Thyroid gland (tissue), 4 donors: ENCODE measurements at places on chromosomes 1 and 21. TPM values are rescaled to one million over a fixed set of nuclear protein-coding genes. Genes with fewer than 3 reads are reported as not detected.
A peak's percentile ranks its signal among the peaks of the same experiment; 100 is the strongest.

- H3K4me1 ChIP-seq = peaks cover 14% of the 10 kb centered on the region
- no peak overlapping the region for H3K27ac ChIP-seq
- no peak overlapping the region for H3K4me3 ChIP-seq
- no peak for DNase-seq
- H3K36me3 ChIP-seq = no peaks in the 10 kb centered on the region
Observed at GRCh38 chr1:91847851-91848250, 38.1 kb downstream of the TGFBR3 start.

DNA sequence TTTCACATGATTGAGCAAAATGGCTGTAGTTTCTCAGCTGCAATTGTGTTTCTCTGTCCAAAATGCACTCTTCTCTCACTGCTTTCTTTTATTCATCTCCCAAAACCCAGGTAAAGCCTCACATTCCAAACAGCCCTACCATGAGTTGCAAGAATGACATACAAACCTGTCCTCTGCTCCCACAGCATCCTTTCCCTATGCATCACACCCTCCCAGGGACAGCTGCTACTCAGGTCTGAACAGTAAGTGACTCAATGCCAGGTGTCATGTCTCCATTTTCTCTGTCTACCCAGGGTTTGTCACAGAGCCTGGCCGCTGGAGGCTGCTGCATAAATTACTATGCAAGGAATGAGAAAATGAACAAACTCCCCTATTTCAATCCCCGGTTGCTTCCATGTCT lies 118.5 kb downstream of the PLD5 start:
- no peak overlapping the region for H3K4me3 ChIP-seq
- H3K27ac ChIP-seq = no peak overlapping the region
- no peaks in the 10 kb centered on the region for H3K36me3 ChIP-seq
- no peaks in the 10 kb centered on the region for H3K4me1 ChIP-seq
- no peak for DNase-seq

- no peak overlapping the region for H3K27ac ChIP-seq
- H3K27me3 ChIP-seq = no peaks in the 10 kb centered on the region
- no peak overlapping the region for H3K4me3 ChIP-seq
- H3K36me3 ChIP-seq = peaks cover 15% of the 10 kb centered on the region
Observed at GRCh38 chr21:46392921-46393320, 65.8 kb upstream of the DIP2A start.

DNA sequence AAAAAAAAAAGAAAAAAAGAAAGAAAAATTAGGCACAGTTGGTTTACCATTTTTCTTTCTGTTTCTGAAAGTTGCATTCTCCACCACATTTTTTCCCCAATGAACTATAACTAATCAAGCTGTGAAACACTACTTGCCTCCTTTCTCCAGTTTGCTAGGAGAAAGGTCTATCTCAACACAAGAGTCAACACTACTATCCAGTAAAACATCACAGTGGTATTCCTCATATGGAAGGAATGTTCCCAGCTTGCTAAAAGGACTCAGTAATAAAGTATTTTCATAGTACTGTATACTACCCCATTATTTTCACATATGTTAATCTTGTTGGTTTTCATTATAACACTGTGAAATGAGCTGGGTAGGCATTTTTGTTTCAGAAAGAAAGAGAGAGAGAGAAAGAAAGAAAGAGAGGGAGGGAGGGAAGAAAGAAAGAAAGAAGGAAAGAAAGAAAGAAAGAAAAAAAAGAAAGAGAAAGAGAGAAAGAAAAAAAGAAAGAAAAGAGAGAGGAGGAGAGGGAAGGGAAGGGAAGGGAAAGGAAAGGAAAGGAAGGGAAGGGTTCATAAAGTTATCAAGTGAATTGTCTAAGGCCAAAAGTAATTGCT lies 7.9 kb downstream of the PTGER3 start:
- H3K4me3 ChIP-seq = no peak overlapping the region
- no peaks in the 10 kb centered on the region for H3K4me1 ChIP-seq
- DNase-seq = no peak

- no peaks in the 10 kb centered on the region for H3K27me3 ChIP-seq
- DNase-seq = no peak
- H3K27ac ChIP-seq = no peak overlapping the region
- H3K4me1 ChIP-seq = peaks cover 38% of the 10 kb centered on the region
Observed at GRCh38 chr1:228488125-228488817, 1.1 kb downstream of the RNF187 start.

DNA sequence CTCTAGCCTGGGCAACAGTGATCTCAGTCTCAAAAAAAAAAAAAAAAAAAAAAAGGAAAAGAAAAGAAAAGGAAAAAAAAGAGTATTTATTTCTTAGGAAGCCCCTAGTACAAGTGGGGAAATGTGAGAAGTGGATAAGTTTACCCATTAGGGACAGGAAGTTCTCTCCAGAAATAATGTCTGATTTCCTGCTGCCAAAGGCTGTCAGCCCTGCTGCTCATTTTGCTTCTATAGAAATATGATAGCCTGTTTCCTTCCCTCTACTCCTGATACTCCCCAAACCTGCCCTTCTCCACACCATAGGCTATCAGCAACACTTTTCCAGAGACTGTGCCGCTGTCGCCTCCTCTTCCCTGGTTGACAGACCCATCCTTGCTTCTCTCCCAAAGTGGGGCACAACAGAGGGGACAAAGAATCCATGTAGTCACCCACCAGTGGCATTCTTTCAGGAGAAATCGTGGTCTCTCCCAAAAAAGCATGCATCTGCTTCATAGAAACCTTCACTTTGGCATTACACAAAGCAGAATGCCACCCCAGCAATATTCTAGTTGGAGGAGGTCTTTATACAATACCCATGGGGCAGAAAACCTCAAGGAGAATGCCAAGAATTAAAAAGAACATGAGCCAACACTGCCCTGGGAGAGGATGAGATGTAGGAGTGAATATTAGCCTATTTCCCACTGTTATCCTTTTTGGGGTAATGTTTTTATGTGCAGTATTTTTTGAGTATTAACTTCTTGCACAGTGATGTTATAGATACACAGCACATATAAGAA lies 166.3 kb upstream of the NR5A2 start:
- no peaks in the 10 kb centered on the region for H3K27me3 ChIP-seq
- no peak overlapping the region for H3K27ac ChIP-seq
- no peak for DNase-seq
- H3K4me3 ChIP-seq = no peak overlapping the region
- H3K4me1 ChIP-seq = no peaks in the 10 kb centered on the region

DNA sequence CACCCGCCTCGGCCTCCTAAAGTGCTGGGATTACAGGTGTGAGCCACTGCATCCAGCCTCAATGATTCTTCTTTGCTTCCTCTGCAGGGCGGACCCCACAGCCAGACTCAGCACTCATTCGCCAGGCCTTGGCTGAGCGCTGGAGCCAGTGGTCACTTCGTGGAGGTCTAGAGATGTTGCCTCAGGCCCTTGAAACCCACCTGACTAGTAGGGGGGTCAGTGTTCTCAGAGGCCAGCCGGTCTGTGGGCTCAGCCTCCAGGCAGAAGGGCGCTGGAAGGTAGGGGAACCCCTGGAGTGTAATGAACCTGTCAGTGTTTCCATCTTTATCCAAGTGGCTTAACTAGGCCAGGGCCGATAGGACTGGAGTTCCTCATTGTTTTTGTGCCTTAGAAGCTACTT lies 2.7 kb downstream of the PPOX start:
- H3K27ac ChIP-seq = no peak overlapping the region
- DNase-seq = no peak
- H3K36me3 ChIP-seq = peaks cover 28% of the 10 kb centered on the region
- H3K4me3 ChIP-seq = no peak overlapping the region

DNA sequence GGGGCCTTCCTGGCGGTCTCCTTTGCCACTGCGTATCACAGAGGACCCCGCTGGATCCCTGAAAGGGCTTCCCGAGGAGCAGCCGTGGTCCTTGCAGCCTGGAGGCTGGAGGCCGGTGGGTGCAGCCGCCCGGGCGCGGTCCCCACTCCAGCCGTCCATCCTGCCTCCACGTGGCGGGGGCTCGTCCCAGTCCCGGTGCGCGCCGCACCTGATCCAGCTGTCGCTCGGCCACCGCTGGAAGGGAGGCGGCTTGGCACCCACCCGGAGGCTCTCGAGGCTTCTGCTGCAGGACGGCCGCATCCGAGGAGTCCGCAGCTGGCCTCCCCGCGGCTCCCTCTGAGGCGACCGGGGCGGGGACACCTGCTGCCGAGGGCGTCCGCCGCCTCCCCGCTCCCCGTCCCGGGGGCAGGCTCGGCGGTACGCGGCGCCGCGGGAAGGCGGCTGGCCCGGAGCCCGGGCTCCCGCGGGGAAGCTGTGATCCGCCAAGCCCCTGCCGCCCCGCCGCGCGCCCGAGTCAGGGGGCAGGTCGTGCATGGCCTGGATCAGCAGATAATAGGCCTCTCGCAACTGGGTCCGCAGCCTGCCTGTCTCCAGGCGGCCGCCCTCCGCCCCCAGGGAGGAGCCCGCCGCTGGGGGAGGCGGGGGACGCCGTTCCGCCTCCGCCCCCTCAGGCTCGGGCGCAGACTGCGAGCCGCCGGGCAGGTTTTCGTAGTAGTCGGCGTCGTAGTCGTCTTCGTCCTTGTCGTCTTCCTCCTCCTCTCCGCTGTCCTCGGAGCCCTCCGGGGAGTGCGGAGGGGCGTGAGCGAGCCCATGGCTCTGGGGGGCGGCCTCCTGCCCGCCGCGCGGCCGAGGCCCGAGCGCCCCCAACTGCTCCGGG lies at the start of gene SYDE2:
Gene SYDE2, minus strand, starts transcription at position 554 of the 877 bp plus-strand sequence. Its CDS starts 20 bp downstream, at position 534.
- H3K27ac ChIP-seq = peak within 1 kb of the TSS; percentile 95
- DNase-seq = peak; percentile 91
- H3K36me3 ChIP-seq = no peaks in the 10 kb centered on the region
- H3K4me3 ChIP-seq = peak within 1 kb of the TSS; percentile 80

DNA sequence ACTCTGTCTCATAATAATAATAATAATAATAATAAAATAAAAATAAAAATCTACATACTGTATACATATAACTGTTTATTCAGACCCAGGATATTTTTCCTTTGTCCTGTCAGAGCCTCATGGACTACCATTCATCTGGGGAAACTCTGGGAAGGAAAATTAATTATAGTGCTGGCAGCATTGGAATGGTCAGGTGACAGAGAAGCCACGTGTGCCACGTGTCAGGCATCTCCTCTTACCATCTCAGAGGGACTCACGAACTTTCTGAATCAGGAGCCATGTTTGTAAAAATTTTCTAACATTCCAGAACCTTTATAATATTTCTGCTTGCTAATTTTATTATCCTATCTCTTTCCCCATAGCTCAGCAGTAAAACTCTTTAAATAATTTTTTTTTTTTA lies 97.8 kb upstream of the HNRNPU start:
- no peaks in the 10 kb centered on the region for H3K36me3 ChIP-seq
- no peak overlapping the region for H3K4me3 ChIP-seq
- no peak overlapping the region for H3K27ac ChIP-seq
- H3K4me1 ChIP-seq = peaks cover 16% of the 10 kb centered on the region
- H3K27me3 ChIP-seq = no peaks in the 10 kb centered on the region

DNA sequence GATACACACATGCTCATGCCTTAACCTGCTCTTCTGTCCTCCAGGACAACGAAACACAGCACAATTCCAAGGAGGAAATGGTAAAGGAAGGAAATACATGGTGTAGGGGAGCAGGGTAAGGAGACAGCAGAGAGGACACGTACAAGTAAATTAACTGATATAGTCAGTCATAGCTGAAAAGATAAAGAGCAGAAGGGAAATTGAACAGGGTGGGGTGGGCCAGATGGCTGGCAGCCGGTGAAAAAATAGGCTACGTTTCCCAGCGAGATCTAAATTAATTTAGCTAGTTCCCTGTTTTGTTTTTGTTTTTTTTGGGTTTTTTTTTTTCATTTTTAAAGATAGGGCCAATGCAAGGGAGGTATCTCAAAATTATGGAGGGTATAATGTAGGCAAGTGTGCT lies 109.2 kb downstream of the FAM78B start:
- H3K36me3 ChIP-seq = no peaks in the 10 kb centered on the region
- no peaks in the 10 kb centered on the region for H3K4me1 ChIP-seq
- H3K4me3 ChIP-seq = no peak overlapping the region

GRCh38 chr21:14548779-14549178 lies 2.7 kb upstream of the SAMSN1 start:
- DNase-seq = no peak
- H3K27me3 ChIP-seq = no peaks in the 10 kb centered on the region
- H3K36me3 ChIP-seq = no peaks in the 10 kb centered on the region
- H3K4me3 ChIP-seq = no peak overlapping the region

- peaks cover 23% of the 10 kb centered on the region for H3K4me1 ChIP-seq
- no peak overlapping the region for H3K4me3 ChIP-seq
- peak; percentile 27 for DNase-seq
- no peaks in the 10 kb centered on the region for H3K27me3 ChIP-seq
- no peak overlapping the region for H3K27ac ChIP-seq
Observed at GRCh38 chr21:29349702-29350101, 51.0 kb downstream of the BACH1 start.

DNA sequence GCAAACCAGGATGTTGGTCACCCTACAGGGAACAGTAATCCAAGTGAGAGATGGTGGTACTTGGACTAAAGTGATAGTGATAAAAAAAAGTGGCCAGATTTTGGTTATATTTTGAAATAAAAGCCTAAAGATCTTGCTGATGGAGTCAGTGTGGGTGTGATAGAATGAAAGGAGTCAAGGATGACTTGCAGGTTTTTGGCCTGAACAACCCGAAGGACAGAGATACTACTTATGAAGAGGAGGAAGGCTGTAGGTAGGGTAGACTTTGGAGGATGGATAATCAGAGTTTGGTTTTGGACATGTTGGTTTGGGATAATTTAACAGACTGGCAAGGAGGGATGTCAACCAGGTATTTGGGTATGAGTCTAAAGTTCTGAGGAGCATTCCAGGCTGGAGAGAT lies 1.5 kb upstream of the TEX38 start:
- DNase-seq = no peak
- no peaks in the 10 kb centered on the region for H3K27me3 ChIP-seq
- peaks cover 1% of the 10 kb centered on the region for H3K36me3 ChIP-seq
- H3K4me1 ChIP-seq = peaks cover 20% of the 10 kb centered on the region

DNA sequence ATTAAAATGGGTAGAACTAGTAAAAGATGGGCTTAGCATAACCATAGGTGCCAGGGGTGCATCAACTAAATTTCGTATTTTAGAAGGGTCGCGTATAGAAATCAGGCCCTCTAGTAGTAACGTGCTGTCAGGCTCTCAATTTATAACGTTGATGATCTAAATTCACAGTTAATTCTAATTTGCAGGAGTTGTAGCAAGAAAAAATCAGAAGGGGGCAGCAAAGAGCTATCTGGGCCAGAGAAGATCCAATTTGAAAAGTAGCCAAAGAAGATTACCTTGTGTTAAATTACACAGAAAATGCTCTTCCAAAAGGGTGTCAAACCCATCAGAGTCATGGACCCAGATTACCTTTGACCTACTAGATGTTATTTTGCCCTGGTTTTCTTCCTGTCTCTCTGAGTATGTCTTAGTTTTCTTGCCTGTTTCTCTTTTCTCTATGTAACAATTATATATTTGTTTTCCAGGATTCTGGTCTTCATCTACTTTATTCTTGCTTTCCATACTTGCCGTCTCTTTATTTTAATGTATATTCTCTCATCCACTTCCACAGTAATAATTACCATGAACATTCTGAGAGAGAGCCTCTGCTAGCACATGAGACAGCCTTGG lies 1030.9 kb downstream of the AMY1C start:
- H3K4me1 ChIP-seq = no peaks in the 10 kb centered on the region
- no peaks in the 10 kb centered on the region for H3K36me3 ChIP-seq
- no peak for DNase-seq
- no peak overlapping the region for H3K27ac ChIP-seq
- no peaks in the 10 kb centered on the region for H3K27me3 ChIP-seq

Gene LCE3D
- not detected for total RNA-seq

Gene HAX1
- 52.0 TPM for total RNA-seq

Gene OR2T35
- total RNA-seq = not detected

Gene FMO5
- 2.3 TPM for total RNA-seq

Gene CEP350
- 69.7 TPM for total RNA-seq
